ENCODE measurements at places on chromosomes 12 and 14.

GRCh38 chr14:89912667-89913211 is 41.8 kb downstream of the EFCAB11 start:
- no peak for DNase-seq

DNA sequence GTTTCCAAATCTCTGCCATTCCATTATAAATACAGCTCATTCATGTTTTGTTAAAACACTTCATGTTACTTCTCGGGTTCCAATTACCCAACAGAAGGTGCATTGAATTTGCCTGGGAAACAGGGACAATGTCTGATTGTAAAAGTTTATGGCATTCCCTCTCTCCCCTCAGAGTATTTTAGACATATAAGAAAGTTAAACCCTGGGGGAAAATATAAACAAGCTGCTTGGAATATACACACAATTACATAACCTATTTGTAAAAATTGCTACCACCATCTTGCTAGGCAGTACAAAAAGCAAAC is 60.0 kb downstream of the BTG1 start:
- DNase-seq: no peak

DNA sequence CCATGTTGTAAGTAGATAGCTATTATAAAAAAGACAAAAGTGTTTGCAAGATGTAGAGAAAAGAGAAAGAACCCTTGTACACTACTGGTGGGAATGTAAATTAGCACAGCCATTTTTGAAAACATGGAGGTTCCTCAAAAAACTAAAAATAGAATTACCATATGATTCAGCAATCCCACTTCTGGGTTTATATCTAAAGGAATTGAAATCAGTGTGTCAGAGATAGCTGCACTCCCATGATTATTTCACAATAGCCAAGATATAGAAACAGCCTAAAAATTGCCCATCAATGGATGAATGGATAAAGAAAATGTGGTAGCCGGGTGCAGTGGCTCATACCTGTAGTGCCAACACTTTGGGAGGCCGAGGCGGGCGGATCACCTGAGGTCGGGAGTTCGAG is 9.2 kb downstream of the PSMC6 start:
- DNase-seq: no peak

GRCh38 chr14:81224222-81224621 is 3.5 kb upstream of the GTF2A1 start:
- no peak for DNase-seq

DNA sequence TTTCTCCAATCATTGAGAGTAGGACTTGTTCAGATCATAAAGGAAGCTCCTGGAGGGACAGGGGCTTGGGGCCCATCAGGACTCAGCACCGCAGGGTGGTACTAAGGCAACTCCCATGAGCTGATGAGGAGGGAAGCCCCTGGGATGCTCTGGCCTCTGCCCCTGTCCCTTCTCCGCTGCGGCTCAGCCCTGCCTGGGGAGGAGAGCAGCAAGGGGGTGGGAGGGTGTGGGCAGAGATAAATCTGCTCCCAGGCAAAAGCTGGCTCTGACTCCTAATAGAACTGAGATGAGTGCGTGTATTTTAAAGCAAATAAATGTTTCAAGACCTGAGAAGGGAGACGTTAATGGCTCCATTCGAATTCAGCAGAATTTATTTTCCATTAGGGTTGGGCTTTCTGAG is 52.0 kb upstream of the CHST11 start:
- no peak for DNase-seq

GRCh38 chr14:96629082-96629481 is 126.9 kb downstream of the PAPOLA start:
- no peak for DNase-seq

- no peak for DNase-seq
Measured at GRCh38 chr14:101503431-101504095, 57.7 kb upstream of the DIO3 start.

DNA sequence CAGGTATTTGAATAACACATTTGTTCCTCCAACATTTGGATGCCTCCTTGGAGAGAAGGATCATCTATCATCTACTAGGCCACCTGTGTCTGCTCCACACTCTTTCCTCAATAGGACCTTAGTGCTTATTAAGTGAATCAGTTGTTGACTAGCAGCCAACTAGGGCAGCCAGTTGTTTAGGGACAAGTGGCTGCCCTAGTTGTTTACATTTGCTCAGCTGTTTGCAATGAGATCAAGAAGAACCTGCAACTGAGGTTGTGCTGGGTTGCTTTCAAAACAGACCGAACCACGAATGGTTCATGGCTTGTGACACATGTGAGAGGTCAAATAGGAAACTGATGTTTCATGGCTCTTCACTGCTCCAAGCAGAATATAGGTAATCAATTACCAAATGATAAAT is 53.8 kb downstream of the TMCC3 start:
- no peak for DNase-seq

DNA sequence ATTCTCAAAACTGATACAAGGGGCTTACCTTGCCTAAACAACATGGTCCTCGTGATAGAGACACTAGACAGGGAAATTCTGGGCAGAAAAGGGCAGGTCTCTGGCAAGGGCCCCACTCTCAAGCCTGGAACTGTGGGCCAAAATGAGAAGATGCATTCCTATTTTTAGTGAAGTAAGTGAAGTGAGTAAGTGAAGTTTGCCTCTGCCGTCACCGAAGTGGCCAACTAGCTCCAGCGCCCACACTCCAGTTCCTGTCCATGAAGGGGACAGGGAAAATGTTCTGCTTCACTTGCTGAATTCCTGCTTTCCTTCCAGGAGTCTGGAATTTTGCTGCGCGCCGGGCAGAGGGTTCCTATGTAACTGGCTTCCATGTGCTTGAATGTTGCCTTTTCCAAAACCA is 1035.6 kb upstream of the TMEM132C start:
- no peak for DNase-seq

DNA sequence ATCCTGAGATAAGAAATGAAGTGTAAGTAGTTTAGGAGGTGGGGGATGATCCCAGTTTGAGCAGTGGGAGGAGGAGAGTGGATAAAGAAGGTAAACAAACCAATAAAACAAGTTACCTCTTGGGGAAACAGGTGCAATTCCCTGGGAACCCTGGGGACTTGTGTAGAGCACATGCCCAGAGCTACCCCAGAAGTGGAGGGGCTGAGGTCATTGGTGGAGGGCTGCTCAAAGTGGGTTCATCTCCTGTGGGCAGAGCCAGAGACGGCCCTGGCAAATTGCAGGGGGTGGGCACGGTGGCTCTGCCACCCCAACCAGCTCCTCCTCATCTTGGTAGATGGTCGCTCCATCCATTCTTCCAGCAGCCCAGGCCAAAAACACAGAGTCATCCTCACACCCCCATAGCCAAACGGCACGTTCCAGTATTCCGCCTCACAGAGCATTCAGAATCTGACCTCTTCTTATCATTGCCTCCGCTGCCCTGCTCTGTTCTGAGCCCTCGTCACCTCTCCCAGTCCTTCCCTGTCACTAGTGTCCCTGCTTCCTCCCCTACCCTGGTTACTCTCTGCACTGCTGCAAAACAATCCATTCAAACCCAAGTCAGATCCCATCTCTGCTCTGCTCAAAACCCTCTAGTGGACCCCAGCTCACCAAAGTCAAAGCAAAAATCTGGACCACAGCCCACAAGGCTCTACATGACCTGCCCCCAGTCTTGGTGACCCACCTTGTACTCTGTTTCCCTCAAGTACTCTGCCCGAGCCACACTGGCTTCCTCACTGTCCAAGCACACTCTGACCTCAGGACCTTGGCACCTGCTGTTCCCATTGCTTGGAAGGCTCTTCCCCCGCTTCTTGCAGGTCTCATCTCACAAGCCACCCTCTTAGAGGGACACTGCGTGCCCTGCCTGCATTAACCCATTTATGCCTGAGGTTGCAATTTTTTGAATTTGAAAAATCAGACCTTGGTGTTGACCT is 5.5 kb downstream of the CYP46A1 start:
- DNase-seq: no peak

GRCh38 chr12:119620490-119620889 is 26.9 kb downstream of the TMEM233 start:
- no peak for DNase-seq

- no peak for DNase-seq
Measured at GRCh38 chr12:26471560-26471959, 276.2 kb downstream of the SSPN start.

- no peak for DNase-seq
Measured at GRCh38 chr12:50353404-50353803, 43.0 kb downstream of the FAM186A start.

DNA sequence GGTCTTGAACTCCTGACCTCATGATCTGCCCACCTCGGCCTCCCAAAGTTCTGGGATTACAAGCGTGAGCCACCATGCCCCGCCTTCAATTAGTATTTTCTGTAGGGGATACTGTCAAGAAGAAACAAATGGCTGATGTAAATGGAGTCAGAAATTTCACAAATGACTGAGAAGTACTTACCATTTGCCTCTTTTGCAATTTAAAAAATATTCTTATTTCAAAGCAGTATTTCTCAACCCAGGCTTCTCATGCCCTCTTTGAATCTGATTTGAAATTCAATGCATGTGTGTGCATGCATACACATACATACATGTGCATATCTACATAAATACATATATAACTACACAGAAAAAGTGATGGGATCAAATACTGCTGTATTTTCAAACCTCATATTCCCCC is 4.4 kb downstream of the PSMA6 start:
- DNase-seq: no peak

DNA sequence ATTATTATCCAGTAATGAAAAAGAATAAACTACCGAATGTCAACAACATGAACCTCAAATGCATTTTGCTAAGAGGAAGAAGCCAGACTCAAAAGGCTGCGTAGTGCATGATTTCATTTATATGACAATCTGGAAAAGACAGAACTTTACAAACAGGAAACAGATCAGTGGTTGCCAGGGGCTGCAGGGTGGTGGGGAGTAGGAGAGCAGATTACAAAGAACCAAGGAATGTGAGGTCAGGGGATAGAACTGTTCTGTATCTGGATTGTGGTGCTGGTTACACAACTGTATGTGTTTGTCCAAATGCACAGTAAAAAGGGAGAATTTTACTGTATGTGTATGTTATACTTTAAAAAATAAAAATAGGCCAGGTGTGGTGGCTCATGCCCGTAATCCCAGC is 89.7 kb upstream of the MYL2 start:
- DNase-seq: no peak

DNA sequence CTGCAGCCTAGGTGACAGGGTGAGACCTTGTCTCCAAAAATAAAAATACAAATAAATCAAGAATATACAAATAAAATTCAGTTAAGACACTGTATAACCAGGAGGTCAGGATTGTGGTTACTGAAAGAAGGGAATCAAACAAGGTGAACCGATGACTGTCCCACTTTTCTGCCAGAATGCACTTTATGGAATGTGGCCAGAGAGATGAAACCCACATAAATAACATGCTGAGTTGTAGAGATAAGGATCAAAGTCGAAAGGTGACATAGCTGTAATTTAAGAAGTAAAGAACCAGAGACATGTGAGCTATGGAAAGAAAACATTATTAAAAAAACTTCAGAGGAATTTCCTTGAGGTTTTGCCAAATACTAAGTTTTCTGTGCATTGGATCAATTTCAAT is 1098.2 kb upstream of the USP15 start:
- no peak for DNase-seq

GRCh38 chr12:106431839-106432411 is 74.4 kb downstream of the POLR3B start:
- DNase-seq: no peak

DNA sequence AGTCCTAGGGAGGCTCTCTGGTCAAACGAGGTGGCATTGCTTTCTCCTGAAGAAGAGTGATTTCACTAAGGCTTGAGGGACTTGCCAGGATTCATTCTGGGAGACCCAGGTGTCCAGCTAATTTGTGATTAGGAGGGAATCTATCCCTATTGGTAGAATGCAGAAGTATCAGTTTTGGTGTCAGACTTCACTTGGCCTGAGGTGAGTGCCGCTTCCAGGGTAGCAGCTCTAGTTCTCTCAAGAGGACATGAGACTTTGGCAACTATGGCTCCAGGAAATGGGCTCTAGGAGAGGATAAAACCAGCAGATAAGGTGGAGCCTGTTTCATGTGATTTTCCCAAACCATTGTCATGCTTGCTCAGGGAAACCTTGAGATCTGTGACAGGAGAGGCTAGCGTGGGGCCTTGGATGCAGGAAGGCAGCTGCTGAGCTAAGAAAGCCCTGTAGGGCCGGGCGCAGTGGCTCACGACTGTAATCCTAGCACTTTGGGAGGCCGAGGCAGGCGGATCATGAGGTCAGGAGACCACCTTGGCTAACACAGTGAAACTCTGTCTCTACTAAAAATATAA is 11.6 kb upstream of the TMEM117 start:
- no peak for DNase-seq

- no peak for DNase-seq
Measured at GRCh38 chr14:69683971-69684370, 72.6 kb downstream of the SUSD6 start.

DNA sequence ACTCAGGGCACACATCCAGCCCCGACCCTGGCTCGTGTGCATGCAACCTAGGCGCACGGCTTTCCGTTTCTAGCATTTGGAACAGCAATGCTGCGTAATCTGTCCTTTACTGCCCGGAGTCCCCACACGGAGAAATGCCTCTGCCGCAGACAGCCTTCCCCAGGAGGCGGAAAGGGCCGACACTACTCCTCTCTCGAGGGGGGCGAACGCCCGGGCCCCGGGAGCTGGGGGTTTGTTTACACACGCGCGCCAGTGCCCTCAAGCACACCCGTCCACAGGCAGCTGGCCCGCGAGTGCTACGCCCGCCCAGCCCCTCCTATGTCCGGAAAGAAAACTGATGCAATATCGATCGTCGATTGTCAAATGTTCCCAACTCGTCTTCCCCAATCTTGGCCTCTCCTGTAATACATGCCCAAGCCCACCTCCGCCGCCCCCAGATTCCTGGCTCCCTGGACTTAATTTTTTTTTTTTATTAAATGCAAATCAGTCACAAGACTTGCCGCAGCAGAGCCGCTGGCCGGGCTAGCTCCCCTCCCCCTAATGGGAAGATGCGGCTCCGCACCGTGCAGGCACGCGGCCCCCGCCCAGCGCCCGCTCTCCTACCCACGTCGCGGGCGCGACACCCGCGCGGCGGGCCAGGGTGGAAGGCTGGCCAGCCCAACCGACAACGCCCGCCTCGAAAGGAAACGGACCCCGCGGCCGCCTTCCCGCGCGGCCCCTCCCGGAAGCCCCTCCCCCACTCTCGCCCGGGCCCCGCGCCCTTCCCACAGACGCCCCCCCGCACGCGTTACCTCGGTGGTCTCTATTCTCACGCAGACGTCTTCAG is 642 bp downstream of the SLC38A2 start:
- peak; percentile 33 for DNase-seq

GRCh38 chr12:7093486-7093885 is 1.2 kb upstream of the C1R start:
- no peak for DNase-seq

GRCh38 chr14:103741876-103742275 is 26.3 kb downstream of the ZFYVE21 start:
- no peak for DNase-seq

GRCh38 chr12:132166093-132166492 is 21.8 kb downstream of the NOC4L start:
- DNase-seq: no peak

- no peak for DNase-seq
Measured at GRCh38 chr12:50415899-50416479, 15.3 kb downstream of the LARP4 start.

GRCh38 chr12:77998236-77998786 is 167.6 kb downstream of the NAV3 start:
- no peak for DNase-seq

GRCh38 chr12:18340186-18340585 is 78.9 kb downstream of the PIK3C2G start:
- DNase-seq: no peak

Measured in stimulated activated CD4-positive, alpha-beta T cell treated with anti-CD3 and anti-CD28 coated beads, Interleukin-1b, Interleukin-23, amount 100 ng/mL, for 1 hour (primary cell).